ENCODE measurements at places on chromosomes 1 and 21.

GRCh38 chr1:82991569-82991968 lies 1007.4 kb downstream of the TTLL7 start:
- DNase-seq: no peak

DNA sequence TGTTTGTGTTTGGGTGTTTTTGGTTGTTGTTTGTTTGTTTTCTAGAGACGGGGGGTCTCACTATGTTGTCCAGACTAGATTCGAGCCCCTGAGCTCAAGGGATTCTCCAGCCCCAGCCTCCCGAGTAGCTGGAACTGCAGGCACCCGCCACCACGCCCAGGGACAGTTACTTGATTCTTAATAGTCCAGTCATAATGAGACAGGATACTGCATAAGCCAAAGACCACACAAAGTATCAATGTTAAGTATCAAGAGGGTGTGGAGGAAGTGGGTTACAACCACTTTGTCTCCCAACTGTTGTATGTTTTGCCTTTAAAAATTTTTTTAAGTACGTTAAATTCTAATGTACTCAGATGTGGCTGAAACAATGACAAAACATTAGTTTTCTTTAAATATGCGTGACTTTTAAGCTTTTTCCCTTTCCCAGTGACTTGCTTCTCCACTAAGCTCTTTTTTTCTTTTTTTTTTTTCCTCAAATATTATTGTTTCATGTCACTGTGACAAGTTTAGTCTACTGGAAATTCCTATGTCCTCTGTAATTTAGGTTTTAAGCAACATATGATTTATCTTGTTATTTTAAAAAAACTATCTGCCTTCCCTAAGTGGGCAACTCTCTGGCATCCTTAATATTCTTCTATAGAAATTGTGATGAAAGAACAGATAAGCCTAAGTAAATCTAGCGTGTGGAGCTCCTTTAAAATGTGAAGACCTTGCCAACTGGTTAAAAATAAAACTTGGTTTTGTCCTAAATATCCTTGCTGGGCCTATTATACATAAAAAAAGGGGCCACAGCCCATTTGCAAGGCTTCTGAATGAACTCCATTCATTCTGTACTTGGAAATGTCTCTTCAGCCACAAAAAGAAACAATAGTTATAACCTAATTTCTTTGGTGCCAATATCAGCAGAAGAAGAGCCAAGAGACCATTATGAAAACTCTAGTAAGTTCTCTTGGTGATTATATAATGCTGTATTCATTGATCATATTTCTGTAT lies 56.2 kb upstream of the DPH5 start:
- peak; percentile 13 for DNase-seq

DNA sequence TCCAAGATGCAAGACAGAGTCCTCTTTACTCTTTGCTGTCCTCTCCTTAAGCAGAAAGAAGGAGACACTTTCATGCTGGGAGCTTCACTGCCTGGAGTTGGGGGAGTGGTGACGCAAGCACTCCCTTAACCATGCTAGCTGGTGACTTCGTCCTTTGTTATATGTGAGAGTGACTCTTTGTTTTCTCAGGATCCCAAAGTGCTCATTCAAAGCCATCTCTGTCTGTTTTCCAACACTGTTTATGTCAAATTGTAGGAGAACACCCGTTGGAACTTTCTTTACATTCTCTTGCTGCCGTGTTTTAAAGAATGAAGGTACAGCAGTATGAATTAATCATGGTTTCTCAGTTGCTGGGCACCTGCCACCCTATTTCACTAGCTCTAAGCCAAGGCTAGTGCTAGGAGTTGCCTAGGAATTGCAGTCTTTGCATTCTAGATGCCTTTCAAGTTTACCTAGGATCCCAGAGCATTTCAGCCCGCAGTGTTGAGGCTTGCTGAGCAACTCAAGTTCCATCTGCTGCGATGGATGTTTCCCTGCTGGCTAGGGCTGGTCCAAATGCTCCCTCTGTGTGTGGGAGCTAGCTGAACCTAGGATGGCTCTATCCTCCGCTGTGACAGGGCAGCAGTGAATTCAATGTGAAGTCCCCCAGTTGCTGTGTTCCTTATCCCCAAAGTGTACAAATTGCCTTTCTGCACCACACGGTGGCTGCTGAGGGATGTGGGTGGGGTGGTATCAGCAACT lies 82.6 kb upstream of the GPR52 start:
- DNase-seq: no peak

GRCh38 chr1:27528818-27529703 lies 39.1 kb upstream of the WASF2 start:
- no peak for DNase-seq

- DNase-seq: no peak
These were observed 268.3 kb downstream of the HHIPL2 start for GRCh38 chr1:222279591-222279990.

DNA sequence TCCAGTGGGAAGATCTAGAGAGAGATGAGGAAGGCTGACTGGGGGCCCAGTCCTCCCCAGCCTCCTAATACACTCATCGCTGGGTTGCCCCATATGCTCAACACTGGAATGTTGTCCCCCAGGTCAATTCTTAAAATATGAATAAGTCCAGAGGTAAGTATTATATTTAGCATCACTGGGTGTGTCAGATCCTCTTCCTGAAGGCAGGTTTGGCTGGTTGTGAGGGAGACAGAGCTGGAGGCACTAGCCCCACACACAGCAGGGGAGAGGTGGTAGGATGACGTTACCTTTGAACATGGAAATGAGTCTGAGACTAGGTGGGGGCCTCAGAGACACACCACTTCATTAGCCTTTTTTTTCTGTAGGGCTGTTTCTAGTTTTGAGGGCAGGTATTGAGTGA lies 42.6 kb downstream of the SLC44A3 start:
- DNase-seq: no peak

DNA sequence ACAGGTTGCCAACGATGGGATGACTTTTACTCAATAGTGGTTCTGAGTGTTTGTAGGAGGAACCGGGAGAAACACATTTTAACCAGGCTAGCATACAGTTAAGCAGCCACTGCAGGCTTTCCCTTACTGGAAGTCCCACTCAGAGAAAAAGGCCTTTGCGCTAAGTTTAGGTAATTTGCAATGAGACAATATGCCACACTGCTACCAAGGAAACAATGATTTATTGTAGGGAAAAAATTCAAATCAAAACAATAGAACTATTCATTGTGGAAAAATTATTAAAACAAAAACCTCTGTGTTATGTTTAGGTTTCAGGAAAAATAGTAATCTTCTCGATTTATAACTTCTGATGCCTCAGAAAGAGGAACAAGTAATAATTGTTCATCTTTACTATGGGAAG lies 51.4 kb upstream of the CR2 start:
- DNase-seq: no peak

- DNase-seq: no peak
These were observed 30.8 kb upstream of the CPLANE2 start for GRCh38 chr1:16267690-16268180.

DNA sequence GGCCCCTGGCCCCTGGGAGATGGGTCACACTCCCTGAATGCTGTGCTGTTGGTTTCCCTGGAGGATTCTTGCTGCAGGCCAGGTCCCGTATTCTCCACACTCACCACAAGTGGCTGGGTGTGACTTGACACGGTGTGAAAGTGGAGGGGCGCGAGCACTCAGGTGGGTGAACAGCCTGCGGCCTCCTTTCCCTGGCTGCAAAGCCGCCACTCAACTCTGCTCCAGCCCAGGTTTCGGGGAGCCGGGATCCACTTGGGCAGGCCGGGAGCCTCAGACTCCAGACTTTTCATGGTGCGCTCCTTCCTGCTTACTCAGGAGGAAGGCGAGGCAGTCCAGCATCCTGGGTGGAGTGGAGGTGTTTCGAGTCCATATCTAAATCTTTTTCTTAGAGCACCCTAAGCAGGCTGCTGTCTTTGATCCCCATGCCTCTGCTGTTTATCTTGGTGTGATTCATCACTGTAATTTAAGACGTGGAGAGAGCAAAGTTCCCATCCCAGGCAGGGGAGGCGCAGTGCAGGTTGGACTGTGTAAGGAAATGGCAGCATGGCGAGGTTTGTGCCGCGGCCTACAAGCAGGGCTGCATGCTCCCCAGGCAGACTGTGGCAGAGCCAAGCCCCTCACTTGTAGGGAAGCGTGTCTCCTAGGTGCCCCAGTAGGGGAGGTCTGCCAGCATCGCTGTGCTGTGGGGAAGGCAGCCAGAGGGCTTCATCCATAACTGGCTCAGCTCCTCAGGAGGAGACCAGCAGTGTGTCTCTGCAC lies 29.6 kb downstream of the VANGL1 start:
- DNase-seq: no peak

DNA sequence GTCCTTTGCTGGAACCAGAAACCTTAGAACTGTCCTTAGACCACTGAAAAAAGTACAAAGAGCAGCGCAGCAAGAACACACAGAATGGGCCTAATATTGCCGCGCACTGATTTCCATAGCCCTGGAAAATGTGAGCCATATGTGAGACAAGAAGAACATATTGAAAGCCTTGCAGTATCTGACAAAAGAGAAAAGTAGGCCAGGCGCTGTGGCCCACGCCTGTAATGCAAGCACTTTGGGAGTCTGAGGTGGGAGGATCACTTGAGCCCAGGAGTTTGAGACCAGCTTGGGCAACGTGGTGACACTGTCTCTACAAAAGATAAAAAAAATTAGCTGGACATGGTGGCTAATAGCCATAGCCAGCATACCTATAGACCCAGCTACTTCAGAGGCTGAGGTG lies 300.7 kb downstream of the RYR2 start:
- DNase-seq: no peak

GRCh38 chr1:193538680-193539079 lies 352.3 kb upstream of the B3GALT2 start:
- DNase-seq: no peak

GRCh38 chr1:156226782-156227181 lies 14.0 kb downstream of the PMF1 start:
- DNase-seq: no peak

DNA sequence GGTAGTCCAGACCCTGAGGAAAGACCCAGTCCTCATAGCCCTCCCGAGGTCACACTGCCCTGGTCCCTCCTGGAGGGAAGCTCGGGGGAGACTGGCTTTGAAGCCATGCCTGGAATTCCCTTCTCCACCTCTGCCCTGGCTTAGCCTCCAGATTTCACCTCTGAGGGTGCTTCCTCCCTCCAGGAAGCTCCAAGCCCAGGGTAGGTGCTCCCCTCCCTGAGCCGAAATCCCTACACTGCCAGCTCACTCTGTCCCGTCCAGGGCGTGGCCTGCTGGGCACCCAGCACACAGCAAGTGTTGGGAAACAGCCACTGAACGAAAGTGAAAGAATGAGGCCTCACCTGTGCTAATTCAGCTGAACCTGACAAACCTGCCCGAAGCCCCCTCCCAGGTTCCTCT lies 6.0 kb upstream of the TNFRSF25 start:
- no peak for DNase-seq

GRCh38 chr1:165062346-165062745 lies 294.2 kb downstream of the LMX1A start:
- DNase-seq: no peak

- no peak for DNase-seq
These were observed 20.9 kb upstream of the UBL4B start for GRCh38 chr1:110091381-110091780.

DNA sequence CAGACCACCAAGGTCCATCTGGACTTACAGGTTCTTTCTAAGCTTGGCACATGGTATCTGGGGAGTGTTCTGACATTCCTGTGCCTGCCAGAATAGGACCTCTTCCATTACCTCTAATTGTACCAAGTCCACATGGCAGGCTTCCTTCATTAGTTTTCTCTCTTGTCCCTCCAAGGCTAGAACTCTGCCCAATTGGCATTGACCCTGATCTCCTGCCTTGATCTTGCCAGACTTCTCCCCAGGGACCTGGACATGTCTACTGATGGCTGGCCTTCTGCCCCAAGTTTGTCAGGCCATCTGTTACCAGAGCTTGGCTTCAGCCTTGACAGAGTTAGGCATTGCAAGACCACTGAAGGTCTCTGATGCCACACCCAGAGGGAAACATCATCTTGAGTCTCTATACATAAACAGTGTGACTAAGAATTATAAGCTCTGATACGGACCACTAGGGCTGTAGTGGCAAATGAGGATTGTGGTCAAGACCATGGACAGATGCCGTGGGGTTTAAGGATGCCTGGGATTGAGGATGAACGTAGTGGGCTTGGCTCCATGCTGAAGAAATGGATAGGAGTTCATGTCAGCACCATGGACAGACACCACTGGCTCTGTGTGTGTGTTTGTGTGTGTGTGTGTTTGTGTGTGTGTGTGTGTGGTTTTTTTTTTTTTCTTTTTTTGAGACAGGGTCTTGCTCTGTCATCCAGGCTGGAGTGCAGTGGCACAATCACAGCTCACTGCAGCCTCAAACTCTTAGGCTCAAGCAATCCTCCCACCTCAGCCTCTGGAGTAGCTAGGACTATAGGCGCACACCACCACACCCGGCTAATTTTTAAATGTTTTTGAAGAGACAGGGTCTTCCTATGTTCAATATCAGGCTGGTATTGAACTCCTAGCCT lies 19.5 kb upstream of the PSMB2 start:
- no peak for DNase-seq

- no peak for DNase-seq
These were observed 196.0 kb downstream of the FMN2 start for GRCh38 chr1:240287722-240288121.

DNA sequence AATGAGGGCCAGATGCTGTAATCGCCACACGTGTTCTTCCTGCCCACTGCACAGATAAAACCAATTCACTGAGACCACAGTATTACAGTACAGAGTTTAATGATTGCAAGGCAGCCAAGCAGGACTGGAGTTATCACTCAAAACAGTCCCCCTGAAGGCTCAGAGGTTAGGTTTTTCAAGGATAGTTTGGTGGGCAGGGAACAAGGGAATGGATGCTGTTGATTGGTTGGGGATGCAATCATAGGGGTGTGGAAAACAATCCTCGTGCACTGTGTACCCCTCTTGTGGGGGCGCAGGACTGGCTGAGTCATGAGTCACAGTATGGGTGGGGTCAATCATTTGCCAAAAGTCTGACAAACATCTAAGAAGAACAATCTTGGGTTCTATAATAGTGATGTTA lies 12.4 kb upstream of the USP1 start:
- DNase-seq: no peak

DNA sequence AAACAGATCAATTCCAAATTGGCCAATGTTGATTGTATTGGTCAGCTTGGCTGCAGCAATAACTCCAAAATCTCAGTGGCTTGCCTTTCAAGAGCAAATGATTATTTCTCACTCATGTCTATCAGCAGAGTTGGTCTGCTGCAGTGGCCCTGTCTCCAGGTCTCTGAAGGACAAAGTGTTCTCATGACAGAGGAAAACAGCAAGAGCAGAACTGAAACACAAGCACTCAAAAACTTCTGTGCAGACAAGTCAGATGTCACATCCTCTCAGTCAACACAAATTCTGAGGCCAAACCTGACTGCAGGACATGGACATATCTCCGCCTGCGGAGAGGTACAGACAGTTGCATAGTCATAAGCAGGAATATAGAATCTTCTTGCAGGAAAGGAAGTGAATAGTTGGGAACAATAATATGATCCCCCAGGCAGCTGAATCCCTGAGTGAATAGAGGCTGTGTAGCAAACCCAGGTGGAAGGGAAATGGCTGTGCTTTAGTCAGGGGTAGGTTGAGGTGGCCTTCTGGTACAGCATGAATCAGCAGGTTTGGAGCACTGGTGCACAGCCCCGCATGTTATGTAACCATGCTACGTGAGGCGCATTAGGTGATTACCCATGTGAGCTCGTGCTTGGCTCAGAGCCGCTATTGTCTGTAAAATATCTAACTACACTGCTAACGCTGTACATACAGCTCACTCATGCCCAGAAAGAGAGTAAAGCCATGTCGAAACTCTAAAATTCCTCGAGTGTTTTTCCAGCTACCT lies 17.1 kb upstream of the UBE2U start:
- DNase-seq: no peak
